ENCODE measurements at places on chromosomes 1 and 21.

- DNase-seq = no peak
Measured at GRCh38 chr1:168227620-168228019, 1.8 kb downstream of the SFT2D2 start.

DNA sequence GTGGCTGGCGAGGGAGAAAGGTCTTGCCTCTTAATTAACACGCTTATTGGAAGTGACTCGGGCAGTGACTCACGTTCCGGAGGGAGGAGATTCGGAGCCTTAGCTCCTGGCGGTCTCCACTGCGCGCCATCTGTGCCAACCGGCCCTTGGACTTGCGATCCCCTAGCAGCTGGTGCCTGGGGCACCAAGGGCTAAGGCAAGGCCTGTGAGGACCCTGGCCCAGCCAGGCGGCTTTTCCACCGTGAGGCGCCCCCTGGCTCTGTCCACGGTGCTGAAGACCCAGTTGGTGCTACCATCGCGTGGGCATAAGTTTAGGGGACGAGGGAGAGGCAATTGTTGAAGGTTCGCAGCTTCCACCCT lies 1.3 kb upstream of the SYT6 start:
- DNase-seq = no peak

GRCh38 chr1:168473126-168473525 lies 70.7 kb downstream of the XCL2 start:
- DNase-seq = no peak

GRCh38 chr1:39779137-39779536 lies 8.0 kb upstream of the OXCT2 start:
- DNase-seq = no peak

DNA sequence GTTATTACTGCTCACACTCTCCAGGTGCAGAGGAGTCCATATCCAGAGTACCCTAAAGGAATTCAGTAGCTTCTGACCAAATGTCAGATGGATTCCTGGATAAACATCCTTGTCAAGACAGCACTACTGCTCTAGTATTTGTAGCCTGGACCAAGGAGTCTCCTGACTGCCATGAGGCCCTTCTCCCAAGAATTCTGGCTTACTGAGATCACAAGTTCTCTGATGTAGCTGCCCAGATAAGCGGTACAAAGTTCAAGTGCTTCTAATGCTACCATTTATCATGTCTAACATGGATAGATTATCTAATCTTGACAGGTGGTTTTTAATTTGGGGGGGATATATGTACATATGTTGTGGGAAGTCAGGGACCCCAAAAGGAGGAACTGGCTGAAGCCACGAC lies 196.6 kb upstream of the HMCN1 start:
- DNase-seq = no peak

DNA sequence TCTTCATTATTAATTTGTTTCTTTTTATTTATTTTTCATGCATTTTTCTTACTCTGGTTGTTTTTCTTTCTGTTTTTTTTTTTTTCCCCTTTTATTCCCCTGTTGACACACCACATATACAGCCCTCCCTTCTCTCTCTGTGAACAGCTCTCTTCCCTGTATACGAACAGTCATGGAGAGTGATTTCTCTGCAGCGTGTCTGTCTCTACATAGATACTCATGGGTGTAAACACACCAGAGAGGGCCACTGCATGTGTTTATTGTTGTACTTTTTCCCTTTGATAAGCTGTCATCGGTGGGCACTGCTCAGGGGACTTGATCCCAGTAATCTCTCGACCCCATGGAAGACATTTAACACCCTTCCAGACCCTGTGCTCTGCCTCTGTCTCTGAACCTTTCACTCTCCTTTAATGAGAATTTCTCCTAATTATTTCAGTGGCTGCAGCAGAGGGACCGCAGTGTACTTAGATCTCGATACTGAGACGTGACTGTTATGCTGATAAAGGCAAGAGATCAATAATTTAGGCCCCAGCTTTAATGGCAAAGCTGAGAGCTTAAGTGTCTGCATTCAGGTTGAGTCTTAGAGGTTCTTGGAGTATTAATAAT lies 113.1 kb downstream of the PBX1 start:
- DNase-seq = no peak

DNA sequence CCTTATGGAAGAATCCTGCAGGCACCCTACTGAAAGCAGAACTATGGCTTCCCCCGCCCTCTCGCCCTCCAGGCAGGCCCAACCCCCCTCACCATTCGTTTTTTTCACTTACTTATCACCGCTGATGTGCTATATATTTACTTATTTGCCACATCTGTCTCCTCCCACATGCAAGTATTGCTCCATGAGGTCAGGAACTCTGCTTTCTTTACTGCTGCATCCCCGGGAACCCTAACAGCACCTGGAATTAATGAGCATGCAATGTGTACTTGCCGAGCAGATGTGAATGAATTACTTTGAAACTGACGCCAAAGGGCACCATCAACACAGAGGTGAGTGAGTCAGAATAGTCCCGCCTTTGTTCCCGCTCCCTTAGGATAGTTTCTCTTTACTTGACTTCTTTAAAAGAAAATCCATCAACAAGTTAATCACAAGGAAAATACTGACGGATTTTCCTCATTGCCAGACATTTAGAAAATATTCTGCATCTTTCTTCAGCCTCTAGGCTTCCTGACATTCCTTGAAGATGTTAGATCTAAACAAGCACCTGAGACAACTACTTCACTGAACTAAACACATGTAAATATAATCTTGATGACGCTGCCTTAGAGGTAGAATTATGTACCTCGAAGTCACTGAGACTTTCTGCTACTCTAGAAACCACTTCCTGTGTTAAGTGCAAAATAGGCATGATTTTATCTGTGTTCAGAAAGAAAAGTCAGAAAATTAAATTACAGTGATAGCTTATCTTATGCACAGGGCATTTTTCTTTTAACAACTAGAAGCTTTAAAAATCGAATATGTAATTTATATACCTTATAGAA lies 17.5 kb upstream of the RAB4A start:
- peak; percentile 19 for DNase-seq

GRCh38 chr1:36320291-36320761 lies 3.1 kb downstream of the EVA1B start:
- no peak for DNase-seq

- no peak for DNase-seq
Measured at GRCh38 chr1:5935026-5935425, 57.2 kb downstream of the NPHP4 start.

DNA sequence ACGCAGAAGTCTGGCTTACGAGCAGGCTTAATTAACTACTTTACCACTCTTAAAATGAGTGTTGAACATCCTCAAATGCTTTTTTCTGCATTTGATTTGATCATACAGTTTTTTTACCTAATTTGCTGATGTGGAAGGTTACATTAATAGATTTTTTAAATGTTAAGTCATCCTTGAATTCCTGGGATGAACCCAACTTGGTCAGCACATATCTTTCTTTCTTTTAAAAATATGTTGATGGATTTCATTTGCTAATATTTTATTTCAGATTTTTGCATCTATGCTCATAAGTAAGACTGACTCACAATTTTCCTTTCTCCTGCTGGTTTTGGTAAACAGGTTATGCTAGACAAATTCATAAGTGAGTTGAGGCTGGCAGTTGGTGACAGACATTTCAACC lies 82.9 kb downstream of the LHX4 start:
- DNase-seq = no peak

DNA sequence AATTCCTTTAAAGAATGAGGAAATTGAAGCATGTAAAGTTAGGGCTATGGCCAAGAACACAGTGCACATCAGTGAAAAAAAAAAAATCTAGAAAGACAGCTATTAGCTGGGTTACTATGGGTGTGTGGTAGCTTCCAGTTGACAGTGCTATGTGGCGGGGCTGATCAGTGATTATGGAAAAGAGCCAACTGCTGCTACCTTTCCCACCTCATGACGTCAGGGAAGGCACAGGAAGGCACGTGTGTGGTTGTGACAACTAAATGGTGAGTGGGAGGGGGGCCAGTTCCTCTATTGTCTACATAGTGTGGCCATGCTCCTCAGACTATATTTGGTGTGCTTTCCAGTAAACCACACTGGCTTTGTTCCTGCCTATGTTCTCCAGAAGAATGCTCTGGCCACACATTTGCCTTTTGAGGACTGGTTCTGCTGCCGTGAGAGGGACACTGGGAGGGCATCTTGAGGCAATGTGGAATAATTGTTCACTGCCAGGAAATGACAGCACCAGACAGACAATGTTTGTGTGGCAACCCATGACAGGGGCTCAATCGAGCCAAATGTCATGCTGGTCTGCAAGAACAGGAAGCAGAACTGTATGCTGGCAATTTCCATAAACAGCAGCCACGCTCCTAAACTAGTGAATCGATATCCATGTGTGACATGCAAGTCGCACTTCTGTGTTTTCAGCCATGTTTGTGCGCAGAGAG lies 3.0 kb upstream of the SDE2 start:
- peak; percentile 65 for DNase-seq

- DNase-seq = no peak
Measured at GRCh38 chr1:77739235-77739634, 20.4 kb downstream of the USP33 start.

GRCh38 chr1:231612393-231613089 lies 14.0 kb upstream of the DISC1 start:
- DNase-seq = peak; percentile 78

All from OCI-LY7 (cell line).